Stomach (tissue), 19 donors: ENCODE measurements at places on chromosomes 5 and 9.

DNA sequence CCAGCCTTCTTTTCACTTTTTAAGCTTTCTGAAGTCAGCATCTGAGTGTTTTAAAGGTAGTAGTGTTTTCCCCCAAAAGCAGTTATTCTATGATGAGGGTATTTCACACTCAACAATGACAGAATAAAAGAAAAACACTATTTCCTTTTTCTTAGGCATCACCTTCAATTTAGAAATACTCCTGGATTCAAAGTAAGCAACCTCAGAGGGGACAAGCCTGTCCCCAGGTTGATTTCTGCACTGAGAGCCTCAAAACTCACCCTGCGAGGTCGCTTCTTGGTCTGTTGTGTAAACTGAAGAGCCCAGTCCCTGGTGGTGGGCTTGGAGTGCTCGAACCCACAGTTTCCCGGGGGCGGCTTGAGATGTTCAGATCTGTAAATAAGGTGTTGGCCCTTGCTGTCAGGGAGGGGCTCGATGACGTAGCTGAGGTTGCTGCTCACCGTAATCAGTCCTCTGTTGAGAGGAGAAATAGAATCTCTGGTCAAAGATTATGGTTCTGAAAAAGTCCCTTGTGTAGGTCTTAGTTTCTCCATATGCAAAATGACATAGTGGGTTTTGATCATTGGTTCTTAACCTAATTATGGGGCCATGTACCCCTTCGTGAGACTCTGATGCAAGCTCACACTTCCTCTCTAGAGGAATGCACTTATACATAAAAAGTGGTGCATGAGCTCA is 55.9 kb downstream of the ADAM19 start:
- H3K27ac ChIP-seq: no peak overlapping the region
- peaks cover 35% of the 10 kb centered on the region for H3K4me1 ChIP-seq
- no peak overlapping the region for H3K4me3 ChIP-seq
- no peaks in the 10 kb centered on the region for H3K27me3 ChIP-seq
- no peak for DNase-seq

GRCh38 chr9:34990908-34991606 is 1.5 kb downstream of the DNAJB5 start:
- no peak for DNase-seq
- H3K27me3 ChIP-seq: no peaks in the 10 kb centered on the region

- H3K4me1 ChIP-seq: no peaks in the 10 kb centered on the region
- no peaks in the 10 kb centered on the region for H3K36me3 ChIP-seq
- no peak overlapping the region for H3K27ac ChIP-seq
- no peaks in the 10 kb centered on the region for H3K27me3 ChIP-seq
- H3K4me3 ChIP-seq: no peak overlapping the region
These were observed 1354.8 kb downstream of the PTPRD start for GRCh38 chr9:9257999-9258498.

GRCh38 chr9:101400120-101400519 is 1.5 kb downstream of the ZNF189 start:
- no peaks in the 10 kb centered on the region for H3K27me3 ChIP-seq
- peak; percentile 26 for DNase-seq
- no peak overlapping the region for H3K27ac ChIP-seq
- peaks cover 51% of the 10 kb centered on the region for H3K36me3 ChIP-seq
- peak overlapping the region; percentile 78 for H3K4me3 ChIP-seq
- H3K4me1 ChIP-seq: peaks cover 35% of the 10 kb centered on the region

- DNase-seq: no peak
- H3K36me3 ChIP-seq: no peaks in the 10 kb centered on the region
- H3K27ac ChIP-seq: no peak overlapping the region
- no peak overlapping the region for H3K4me3 ChIP-seq
- H3K4me1 ChIP-seq: no peaks in the 10 kb centered on the region
These were observed 315.2 kb upstream of the DMAC1 start for GRCh38 chr9:8114826-8115225.

- H3K27ac ChIP-seq: no peak overlapping the region
- DNase-seq: no peak
- H3K4me3 ChIP-seq: no peak overlapping the region
These were observed 27.9 kb downstream of the TRPM6 start for GRCh38 chr9:74859786-74860185.

GRCh38 chr5:126931963-126932660 is 98.2 kb downstream of the MARCHF3 start:
- H3K27ac ChIP-seq: no peak overlapping the region
- no peaks in the 10 kb centered on the region for H3K4me1 ChIP-seq
- no peak for DNase-seq
- H3K4me3 ChIP-seq: no peak overlapping the region
- H3K36me3 ChIP-seq: no peaks in the 10 kb centered on the region

- no peaks in the 10 kb centered on the region for H3K27me3 ChIP-seq
- no peak for DNase-seq
- no peak overlapping the region for H3K27ac ChIP-seq
- H3K36me3 ChIP-seq: no peaks in the 10 kb centered on the region
These were observed 427.3 kb downstream of the PDE4D start for GRCh38 chr5:59466271-59466670.

GRCh38 chr5:156367597-156367996 is 40.6 kb downstream of the SGCD start:
- H3K4me1 ChIP-seq: no peaks in the 10 kb centered on the region
- no peaks in the 10 kb centered on the region for H3K27me3 ChIP-seq
- no peak for DNase-seq
- H3K27ac ChIP-seq: no peak overlapping the region
- H3K36me3 ChIP-seq: no peaks in the 10 kb centered on the region

DNA sequence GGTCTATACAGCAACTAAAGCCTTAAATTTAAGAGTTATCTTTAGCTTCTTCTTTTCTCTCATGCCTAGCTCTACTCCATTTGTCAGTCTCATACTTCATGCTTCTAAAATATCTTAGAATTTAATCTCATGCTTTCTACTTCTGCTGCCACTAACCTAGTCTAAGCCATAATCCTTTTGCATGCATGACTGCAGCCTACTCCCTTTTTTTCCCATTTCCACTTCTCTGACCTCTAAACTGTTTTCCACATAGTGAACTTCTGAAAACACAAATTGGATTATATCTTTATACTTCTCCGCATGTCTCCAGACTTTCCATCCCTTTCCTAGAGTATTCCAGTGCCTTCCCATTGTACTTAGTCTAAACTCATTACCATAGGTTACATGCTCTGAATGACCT is 193.0 kb downstream of the XRCC4 start:
- no peaks in the 10 kb centered on the region for H3K4me1 ChIP-seq
- no peaks in the 10 kb centered on the region for H3K36me3 ChIP-seq
- no peak overlapping the region for H3K27ac ChIP-seq
- no peak overlapping the region for H3K4me3 ChIP-seq
- DNase-seq: no peak
- no peaks in the 10 kb centered on the region for H3K27me3 ChIP-seq

GRCh38 chr5:112923148-112923917 is 1.3 kb upstream of the REEP5 start:
- no peak overlapping the region for H3K27ac ChIP-seq
- no peaks in the 10 kb centered on the region for H3K27me3 ChIP-seq
- peak; percentile 33 for DNase-seq
- peaks cover 42% of the 10 kb centered on the region for H3K4me1 ChIP-seq
- peaks cover 11% of the 10 kb centered on the region for H3K36me3 ChIP-seq

- no peaks in the 10 kb centered on the region for H3K36me3 ChIP-seq
- H3K4me3 ChIP-seq: no peak overlapping the region
- H3K4me1 ChIP-seq: peaks cover 6% of the 10 kb centered on the region
- DNase-seq: no peak
These were observed 319.9 kb downstream of the RAB3C start for GRCh38 chr5:58902765-58903164.

GRCh38 chr9:69975681-69976080 is 68.0 kb upstream of the MAMDC2 start:
- no peak overlapping the region for H3K27ac ChIP-seq
- DNase-seq: no peak
- H3K4me1 ChIP-seq: no peaks in the 10 kb centered on the region
- H3K27me3 ChIP-seq: no peaks in the 10 kb centered on the region
- no peak overlapping the region for H3K4me3 ChIP-seq
